ENCODE measurements at places on chromosomes 2 and 18. TPM values are rescaled to one million over a fixed set of nuclear protein-coding genes. Genes with fewer than 3 reads are reported as not detected.

- no peak for DNase-seq
These were observed 53.8 kb upstream of the SLC5A7 start for GRCh38 chr2:107932488-107932887.

LIPG gene
- 0.33 TPM for polyA plus RNA-seq

DNA sequence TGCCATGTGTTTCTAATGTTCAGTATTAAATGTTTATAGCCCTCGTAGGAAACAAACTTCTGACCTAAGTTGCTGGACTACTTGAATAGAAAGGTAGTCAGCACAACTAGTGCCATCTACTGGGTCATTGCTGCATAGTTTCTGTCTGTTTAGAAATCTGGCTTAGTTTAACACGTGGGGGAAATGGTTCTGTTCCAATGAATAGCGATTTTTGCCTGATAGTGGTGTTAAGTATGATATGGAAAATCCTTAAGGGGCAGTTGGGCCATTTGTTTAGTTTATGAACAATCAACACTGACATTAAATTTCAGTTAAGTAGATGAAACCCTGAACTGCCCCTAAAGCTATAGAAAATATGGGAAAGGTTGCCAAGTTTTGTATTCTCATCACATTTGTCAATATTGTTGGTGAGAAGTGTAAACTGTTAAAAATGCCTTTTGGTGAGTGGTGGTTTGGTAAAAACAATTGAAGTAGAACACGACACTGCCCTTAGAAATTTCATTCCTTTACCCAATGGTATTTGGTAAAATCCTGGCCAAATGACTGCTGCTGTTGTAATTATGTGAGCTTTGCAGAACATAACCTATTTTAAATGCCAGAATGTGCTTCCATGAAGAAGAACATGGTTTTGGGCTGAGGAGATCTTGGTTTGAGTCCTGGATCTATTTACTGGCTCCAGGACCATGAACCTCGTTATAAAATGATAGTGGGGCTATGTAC lies 13.2 kb downstream of the NABP1 start:
- peak; percentile 81 for DNase-seq

CYS1 gene
- 1.2 TPM for polyA plus RNA-seq

ZSWIM2 gene
- polyA plus RNA-seq: not detected

EFR3B gene
- 12.5 TPM for polyA plus RNA-seq

DNA sequence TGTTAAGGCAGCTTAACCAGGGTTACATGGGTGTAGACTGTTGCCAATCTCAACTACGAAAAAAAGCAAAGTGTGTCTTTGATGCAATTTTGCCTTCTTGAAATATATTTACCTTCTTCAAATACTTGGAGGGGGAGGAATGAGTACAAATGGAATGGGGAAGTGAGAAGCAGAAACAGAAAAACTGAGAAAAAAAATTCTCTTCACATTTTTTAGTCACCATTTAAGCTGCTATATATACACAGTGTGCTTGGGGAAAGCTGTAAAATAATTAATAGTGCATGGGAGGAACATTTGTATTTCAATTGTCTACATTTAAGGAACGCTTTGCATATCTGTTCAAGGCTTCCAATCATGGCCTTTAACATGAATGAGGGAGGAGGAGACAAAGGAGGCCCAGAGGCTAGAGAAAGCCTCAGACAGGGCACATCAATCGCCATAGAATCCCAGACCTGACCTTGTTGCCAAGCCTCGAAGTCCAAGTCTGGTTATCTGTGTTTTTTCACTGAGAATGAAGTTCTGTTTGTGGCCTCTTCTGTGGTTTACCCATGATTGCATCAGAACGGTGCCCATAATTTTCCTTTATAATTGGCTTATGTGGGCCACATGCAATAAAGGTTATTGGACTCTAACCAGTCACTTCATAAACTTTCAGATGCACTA lies 158.6 kb downstream of the PIK3C3 start:
- DNase-seq: no peak

SULT1C4 gene
- polyA plus RNA-seq: not detected

FSHR gene
- polyA plus RNA-seq: not detected

GPR45 gene
- polyA plus RNA-seq: not detected

All from A549 (cell line).